Activated naive CD8-positive, alpha-beta T cell treated with anti-CD3 and anti-CD28 coated beads, Interleukin-2, amount 50 U/mL, for 24 hours (primary cell): ENCODE measurements at places on chromosomes 12 and 14.

DNA sequence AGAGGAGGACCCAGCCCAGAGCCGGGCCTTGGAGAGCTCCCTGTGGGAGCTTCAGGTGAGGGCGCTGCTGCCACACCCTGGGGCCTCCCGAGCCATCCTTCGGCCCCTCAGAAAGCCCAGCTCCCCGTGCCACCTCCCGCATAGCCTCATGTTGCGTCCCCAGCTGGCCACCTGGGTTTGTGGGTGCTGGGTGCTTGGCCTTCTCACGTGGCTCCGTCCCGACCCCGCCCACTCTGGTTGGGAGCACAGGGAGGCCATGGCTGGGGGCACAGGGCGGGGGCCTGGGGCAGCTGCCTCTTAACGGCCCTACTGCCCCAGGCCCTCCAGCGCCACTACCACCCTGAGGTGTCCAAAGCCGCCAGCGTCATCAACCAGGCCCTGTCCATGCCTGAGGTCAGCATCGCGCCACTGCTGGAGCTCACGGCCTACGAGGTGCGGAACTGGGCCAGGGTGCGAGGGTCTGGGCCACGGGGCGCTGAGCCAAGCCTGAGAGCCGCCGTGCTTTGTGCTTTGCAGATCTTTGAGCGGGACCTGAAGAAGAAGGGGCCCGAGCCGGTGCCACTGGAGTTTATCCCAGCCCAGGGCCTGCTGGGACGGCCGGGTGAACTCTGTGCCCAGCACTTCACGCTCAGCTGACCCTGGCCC, 7.6 kb downstream of the NOC4L start:
- no peak for DNase-seq

DNA sequence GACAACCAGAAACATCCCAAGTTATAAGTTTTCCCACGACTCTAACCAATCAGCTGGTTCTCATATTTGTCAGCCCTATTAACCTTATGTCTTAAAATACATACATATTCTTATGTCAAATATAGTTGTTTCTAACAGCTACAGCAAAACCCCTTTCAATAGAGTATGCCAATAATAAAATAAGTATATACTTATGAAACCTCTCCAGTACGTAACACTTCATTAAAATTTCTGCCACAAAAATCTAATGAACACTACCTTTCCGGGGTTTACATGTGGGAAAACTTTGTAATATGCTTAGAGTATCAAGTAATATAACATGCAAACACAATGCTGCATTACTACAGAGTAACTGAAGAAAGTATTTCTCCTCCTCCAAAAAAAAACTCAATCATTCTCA, 1.8 kb downstream of the LRP6 start:
- no peak for DNase-seq

GRCh38 chr12:62632411-62632918, 165.8 kb downstream of the MON2 start:
- DNase-seq = peak; percentile 12

- no peak for DNase-seq
Observed at GRCh38 chr14:99413172-99413571, 67.5 kb downstream of the SETD3 start.

GRCh38 chr12:48768147-48768546, 20.7 kb downstream of the ADCY6 start:
- no peak for DNase-seq

DNA sequence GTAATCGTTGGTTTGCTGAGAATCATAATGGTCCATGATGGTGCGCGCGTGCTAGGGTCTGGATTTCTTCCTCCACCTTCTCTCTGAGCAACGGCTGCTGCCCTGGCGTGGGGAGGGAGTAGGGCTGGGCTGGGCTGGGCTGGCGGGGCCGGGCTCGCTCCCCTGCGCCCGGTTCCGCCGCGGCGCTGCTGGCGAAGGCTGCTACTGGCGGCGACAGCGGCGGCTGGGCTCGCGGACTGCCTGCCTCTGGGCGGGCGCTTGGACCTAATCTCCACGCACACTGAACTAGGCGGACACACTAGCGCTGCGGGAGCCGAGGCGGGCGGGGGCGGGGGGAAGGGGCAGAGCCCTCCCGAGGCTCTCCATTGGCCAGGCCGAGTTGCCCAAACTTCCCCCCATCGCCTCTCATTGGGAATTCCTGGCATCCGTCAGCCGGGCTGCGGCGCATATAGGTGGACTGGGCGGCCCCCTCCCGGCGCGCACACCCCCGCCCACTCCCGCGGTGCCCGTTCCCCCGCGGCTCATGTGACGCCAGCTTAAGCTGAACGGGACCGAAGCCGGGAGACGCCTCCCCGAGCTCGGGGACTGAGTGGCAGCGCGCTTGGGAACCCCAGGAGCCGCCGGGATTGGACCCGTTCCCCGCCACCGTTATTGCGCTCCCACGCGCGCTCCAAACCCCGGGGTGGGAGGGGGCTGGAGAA, at the start of gene ACTN1:
Gene ACTN1, minus strand, starts transcription at position 282 of the 701 bp plus-strand sequence. Its CDS starts 246 bp downstream, at position 36.
- DNase-seq = peak; percentile 79

DNA sequence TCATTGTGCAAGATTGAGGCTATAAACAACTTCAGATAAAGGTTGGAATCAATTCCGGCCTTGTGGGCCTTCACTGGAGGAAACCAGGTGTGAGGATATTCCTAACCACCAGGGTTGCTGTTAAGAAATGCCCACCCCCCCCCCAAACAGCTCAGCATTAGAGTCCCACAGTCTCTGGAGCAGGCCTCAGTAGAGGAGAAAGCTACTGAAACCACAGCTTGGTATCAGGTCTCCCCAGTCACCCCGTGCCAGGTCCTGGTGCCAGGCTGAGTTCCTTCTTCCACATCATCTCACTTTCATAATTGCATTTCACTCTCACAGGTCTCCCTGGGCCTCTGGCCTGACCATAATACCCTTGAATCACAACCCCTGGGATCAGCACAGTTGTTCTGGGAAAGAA, 12.5 kb downstream of the GALNT6 start:
- DNase-seq = no peak

GRCh38 chr14:64705381-64706118, 1.3 kb downstream of the PLEKHG3 start:
- no peak for DNase-seq

DNA sequence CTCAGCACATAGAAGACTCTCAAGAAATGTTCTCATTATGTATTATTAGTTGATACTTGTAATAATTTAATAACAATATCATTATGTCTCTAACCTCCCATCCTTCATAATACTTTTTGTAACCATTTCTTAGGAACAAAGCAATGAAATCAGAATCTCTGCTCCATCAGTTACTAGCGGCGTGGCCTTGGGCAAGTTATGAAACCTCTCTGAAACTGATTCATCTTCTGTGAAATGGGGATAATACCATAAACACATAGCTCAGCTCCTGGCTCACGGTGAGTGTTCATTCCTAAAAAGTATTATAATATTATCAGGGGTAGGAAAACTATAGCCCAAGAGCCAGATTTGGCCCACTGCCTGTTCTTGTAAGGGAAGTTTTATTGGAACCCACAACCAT, 11.4 kb upstream of the CMKLR1 start:
- DNase-seq = no peak

GRCh38 chr12:64571411-64571810, 38.9 kb upstream of the RASSF3 start:
- no peak for DNase-seq

- DNase-seq = no peak
Observed at GRCh38 chr12:89064780-89065179, 287.5 kb downstream of the DUSP6 start.

GRCh38 chr14:56057071-56057741, 61.0 kb upstream of the PELI2 start:
- no peak for DNase-seq

- DNase-seq = no peak
Observed at GRCh38 chr12:114751712-114752111, 67.7 kb upstream of the TBX3 start.

DNA sequence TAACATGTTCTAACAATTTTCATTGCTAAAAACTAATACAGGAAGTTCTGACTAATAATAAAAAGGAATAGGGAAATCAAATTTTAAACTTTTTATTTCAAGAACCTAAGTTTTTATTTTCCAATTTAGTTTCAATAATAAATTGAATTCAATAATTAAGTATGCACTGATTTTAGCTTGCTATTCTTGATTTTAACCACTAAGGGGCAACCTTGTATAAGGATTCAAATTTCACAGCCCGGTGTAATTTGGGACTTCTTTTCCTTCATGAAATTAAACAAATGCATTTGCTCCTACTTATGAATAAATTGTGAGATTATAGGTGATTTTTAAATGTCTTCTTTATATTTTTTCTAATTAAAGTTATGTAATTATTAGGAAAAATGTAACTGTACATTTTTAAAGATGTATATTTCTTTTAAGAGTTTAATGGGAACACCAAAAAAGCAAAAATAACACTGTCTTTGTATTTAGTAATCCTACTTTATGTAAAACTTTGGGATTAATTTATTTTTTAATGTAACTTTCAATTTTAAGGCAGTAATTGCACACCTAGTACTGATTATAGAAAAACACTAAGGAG, 241.4 kb upstream of the PDZRN4 start:
- no peak for DNase-seq

- no peak for DNase-seq
Observed at GRCh38 chr12:115740586-115741155, 536.8 kb downstream of the MED13L start.

GRCh38 chr14:81679226-81679625, 145.6 kb upstream of the SEL1L start:
- DNase-seq = no peak

GRCh38 chr14:89407856-89408255, 9.2 kb downstream of the FOXN3 start:
- no peak for DNase-seq

DNA sequence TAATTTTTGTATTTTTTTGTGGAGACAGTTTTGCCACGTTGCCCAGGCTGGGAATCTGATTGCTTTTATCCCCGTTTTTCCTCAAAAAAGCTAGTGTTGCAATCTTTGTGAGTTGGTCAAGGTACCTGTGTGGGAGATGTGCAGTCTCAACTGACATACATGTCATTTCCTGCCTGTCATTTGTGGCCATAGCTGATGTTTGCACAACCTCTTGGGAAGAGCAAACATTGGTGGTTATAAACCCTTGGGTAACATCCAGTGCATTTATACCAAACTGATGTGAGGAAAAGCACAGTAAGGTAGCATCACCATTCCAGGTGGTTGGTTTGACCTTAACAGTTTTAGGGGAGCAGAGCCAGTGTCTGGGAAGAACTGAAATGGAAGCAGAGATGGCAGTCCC, 54.7 kb downstream of the ATG14 start:
- no peak for DNase-seq

- no peak for DNase-seq
Observed at GRCh38 chr12:34336619-34337465, 314.5 kb downstream of the ALG10 start.

- no peak for DNase-seq
Observed at GRCh38 chr14:94880106-94880505, 110.2 kb upstream of the GSC start.

GRCh38 chr12:104175726-104176247, 37.8 kb upstream of the NFYB start:
- DNase-seq = no peak

DNA sequence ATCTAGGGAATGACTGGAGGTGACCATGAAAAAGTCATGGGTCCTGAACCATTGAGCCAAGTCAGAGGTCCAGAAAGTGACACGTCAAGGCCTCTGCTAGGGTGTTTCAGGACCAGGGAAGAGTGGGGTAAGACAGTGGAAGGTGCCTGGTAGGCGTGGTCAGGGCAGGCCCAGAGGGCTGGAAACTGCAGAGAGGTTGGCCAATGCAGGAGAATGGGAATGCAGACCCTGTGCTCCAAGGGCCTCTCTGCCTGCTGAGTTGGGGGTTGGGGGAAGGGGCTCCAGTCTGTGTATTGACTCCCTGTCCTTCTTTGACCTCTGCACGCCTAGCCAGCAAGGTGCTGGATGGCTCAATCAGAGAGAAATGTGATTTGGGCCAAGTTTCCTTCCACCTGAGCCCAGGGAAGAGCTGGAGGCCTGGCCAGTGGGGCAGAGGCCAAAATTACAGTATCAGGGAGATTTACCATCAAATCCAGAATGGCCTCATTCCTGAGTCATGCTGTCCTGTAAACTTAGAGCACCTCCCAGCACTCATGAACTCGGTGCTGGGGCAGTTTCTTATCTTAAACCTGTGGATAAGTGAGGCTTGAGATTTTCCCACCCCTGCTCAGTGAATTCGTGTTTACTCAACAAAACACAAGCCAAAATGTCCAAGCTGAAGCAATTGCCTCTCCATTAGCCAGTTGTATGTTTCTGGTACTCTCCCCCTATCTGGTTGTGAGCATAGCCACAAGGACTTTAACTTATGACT, 24.4 kb downstream of the IRF2BPL start:
- DNase-seq = no peak

DNA sequence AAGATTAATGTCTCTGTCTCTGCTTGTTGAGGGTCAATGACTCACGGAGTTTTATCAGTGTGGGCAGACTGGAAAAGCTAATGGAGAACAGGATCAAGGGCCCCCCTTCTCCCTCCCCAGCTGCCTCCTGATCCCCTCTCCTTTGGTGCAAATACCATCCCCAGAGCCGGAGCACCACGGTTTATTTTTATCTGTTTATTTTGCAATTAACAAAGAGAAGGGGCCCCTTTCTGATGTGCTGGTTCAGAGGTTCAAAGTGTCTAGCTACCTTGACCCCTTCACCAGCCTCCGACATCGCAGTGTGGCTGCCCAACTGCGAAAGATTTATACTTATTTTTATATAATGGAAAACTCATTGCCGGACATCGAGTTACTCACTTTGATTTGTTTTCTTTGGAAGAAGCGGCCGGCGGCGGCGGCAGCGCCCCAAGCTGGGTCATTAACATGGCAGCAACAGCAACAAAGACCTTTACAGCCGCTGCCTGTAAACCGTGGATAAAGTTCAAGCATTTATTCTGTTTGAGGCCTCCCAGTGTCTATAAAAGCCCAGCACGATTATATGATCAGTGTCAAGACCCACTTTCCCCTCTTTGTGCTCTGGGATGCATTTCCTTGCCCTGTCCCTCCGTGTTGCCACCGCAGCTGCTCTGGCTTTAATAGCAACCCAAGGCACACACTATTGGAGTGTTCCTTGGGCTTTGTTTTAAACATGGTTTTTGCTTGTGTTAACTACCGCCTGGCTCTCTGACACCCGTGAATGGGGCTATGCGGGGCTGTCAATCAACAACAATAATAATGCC, 47.4 kb upstream of the PARP11 start:
- DNase-seq = no peak

- DNase-seq = no peak
Observed at GRCh38 chr14:66530526-66530925, 22.6 kb downstream of the GPHN start.

DNA sequence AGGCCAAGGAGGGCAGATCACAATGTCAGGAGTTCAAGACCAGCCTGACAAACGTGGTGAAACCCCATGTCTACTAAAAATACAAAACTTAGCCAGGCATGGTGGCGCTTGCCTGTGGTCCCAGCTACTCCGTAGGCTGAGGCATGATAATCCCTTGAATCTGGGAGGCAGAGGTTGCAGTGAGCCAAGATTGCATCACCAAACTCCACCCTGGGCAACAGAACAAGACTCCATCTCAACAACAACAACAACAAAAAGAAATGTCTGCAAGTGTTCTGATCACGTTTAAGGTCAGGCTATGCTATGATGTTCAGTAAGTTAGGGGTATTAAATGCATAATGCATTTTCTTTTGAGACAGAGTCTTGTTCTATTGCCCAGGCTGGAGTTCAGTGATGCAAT, 6.7 kb upstream of the PLD4 start:
- no peak for DNase-seq

- no peak for DNase-seq
Observed at GRCh38 chr14:68976160-68977067, 2.7 kb downstream of the ACTN1 start.
